Activated CD8-positive, alpha-beta T cell treated with anti-CD3 and anti-CD28 coated beads, Interleukin-2, amount 10 ng/mL, durations not matched to agents 7 days and 5 days (primary cell): ENCODE measurements at places on chromosomes 2 and 18.

DNA sequence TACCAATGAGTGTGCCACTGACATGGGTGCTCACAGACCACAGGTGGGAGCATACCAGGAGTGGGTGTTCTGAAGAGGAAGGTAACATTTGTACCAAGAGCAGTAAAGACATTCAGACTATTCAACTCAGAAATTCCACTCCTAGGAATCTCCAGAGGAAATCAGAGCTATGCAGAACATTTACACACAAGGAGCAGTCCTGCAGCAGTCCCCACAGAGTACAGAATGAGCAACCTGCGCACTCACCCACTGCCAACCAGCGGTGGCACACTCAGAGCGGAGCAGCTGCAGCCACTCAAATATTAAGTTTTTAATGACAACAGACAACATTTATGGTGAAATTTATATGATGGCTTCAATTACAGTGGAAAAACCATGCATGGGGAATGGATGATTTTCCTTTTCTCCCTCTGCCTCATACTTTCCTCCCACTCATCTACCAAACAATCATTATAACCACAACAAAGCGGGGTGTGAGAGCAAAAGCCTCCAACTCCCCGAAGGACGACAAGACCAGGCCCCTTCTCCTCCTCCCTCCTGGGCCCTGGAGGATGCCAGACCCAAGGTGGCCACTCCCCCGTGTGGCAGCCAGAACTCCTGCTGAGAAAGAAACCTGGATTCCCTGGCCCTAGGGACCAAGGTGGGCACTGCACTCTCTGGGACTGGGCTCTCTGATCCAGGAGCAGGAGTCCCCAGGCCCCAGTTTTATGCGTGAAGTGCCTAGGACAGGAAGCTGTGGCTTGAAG, 5.4 kb downstream of the HS6ST1 start:
- peak; percentile 20 for DNase-seq
- H3K4me1 ChIP-seq: peaks cover 28% of the 10 kb centered on the region
- H3K36me3 ChIP-seq: no peaks in the 10 kb centered on the region
- peaks cover 5% of the 10 kb centered on the region for H3K27me3 ChIP-seq
- no peak overlapping the region for H3K27ac ChIP-seq

- no peaks in the 10 kb centered on the region for H3K4me1 ChIP-seq
- no peak overlapping the region for H3K4me3 ChIP-seq
- no peaks in the 10 kb centered on the region for H3K36me3 ChIP-seq
- peaks cover 14% of the 10 kb centered on the region for H3K27me3 ChIP-seq
These were observed 324.1 kb downstream of the CYP26B1 start for GRCh38 chr2:71823526-71823925.

DNA sequence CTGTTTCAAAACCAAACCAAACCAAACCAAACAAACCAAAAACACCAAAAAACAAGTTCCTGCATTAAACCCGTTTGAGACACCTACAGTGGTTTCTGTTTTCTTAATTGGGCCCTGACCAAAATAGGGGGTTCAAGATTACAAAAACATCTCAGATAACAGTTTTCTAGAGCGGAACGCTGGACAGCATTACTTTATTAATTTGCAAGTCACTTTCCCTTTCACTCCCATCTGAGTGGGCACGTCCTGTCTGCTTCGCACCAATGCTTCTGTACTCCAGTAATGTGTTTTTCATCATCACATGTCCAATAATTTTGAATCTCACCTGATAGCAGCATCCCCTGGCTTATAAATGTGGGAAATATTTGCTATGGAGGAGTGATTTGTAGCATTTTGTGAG, 11.7 kb upstream of the MYO1B start:
- H3K4me3 ChIP-seq: no peak overlapping the region
- H3K27ac ChIP-seq: no peak overlapping the region
- no peak for DNase-seq
- no peaks in the 10 kb centered on the region for H3K27me3 ChIP-seq
- H3K36me3 ChIP-seq: no peaks in the 10 kb centered on the region
- no peaks in the 10 kb centered on the region for H3K4me1 ChIP-seq

DNA sequence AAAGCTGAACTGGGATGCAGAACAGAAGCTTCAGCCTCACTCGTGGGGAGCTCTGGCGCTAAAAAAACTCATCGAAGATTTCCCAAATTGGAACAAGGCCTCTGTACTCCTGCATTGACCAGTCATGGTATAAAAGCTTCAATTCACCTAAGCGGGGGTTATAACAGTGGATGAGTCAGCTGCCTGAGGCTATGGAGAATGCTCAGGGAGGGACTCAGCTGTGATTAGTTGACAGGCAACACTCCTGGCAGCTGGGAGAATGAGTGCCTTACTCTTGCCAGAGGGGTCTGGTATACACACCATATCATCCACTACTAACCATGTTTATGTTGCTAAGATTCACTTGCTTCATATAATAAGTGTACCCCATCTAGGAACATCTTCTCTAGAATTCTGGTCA, 350.6 kb upstream of the VRK2 start:
- DNase-seq: no peak
- no peaks in the 10 kb centered on the region for H3K4me1 ChIP-seq
- H3K4me3 ChIP-seq: no peak overlapping the region
- no peak overlapping the region for H3K27ac ChIP-seq

GRCh38 chr2:44793322-44793870, 148.1 kb upstream of the SIX3 start:
- no peak overlapping the region for H3K4me3 ChIP-seq
- peaks cover 16% of the 10 kb centered on the region for H3K27me3 ChIP-seq
- H3K36me3 ChIP-seq: no peaks in the 10 kb centered on the region
- H3K27ac ChIP-seq: no peak overlapping the region
